ENCODE measurements at places on chromosomes 6 and 20.

GRCh38 chr6:73418081-73418741 lies 23.6 kb downstream of the DDX43 start:
- no peak for DNase-seq

GRCh38 chr20:20019123-20019522 lies 2.0 kb downstream of the NAA20 start:
- no peak for DNase-seq

- DNase-seq = no peak
These were observed 84.5 kb downstream of the SGK1 start for GRCh38 chr6:134233180-134233955.

GRCh38 chr6:169844946-169845345 lies 93.5 kb downstream of the ERMARD start:
- no peak for DNase-seq

DNA sequence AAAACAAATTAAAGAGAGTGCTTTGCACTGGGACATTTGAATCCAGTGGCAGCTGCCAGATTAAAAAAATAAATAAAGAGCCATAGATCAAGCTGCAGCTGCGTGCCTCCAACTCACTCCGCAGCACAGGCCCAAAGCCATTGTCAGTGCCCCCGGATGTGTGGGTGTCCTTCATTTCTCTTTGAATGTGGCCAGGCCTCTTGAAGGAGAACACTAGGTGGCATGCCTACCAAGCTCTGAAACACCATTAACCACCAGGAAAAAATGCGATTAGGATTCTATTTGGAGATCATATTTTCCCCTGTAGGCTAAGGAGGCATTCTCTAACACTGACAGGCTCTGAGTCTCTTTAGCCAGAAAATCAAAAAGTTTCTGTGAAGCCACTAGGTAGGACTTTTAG lies 549.8 kb downstream of the PRKN start:
- DNase-seq = no peak

DNA sequence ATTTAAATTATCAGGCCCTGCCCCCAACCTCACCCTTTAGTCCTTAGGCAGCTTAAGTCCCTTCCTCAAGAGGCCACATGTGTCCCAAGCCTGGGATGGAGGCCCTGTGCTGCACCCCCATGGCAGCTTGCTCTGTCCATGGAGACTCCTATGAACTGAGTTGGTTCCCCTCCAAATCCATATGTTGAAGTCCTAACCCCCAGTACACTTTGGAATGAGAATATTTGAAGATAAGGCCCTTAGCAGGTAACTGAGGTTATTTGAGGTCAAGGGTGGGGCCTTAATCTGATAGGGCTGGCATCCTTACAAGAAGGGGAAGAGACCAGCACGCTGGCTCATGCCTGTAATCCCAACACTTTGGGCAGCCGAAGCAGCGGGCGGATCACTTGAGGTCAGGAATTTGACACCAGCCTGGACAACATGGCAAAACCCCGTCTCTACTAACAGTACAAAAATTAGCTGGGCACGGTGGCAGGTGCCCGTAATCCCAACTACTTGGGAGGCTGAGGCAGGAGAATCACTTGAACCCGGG lies 6.7 kb upstream of the BEND3 start:
- no peak for DNase-seq

DNA sequence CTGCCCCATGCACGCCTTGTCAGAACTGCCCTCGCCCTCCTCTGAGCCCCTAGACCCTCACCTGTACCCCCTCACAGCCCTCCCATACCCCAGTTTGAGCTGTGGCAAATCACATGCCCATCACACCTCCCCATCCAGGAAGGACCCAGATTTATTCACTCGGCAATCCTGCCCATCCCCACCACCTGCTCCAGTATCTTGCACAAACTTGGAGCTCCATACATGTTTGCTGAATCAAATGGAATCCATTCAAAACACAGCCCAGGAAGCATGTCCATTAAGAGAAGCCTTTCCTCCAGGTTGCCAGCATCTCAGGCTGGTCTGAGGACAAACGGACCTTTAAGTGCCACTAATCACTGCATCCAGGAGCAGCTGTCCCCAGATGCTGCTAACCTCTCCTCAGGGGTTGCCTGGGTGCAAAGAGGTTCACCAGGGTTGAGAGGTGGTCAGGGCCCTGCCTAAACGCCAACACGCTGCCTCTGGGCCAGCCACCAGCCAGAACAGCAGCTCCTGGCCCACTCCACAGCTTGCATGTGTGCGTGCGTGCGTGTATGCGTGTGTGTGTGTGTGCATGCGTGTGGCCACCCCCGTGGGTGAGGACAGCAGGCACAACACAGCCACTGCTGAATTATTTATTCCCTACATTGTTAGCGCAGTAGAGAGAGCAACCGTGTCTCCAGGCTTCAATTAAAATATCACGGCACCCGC lies 31.0 kb downstream of the GRM4 start:
- no peak for DNase-seq

DNA sequence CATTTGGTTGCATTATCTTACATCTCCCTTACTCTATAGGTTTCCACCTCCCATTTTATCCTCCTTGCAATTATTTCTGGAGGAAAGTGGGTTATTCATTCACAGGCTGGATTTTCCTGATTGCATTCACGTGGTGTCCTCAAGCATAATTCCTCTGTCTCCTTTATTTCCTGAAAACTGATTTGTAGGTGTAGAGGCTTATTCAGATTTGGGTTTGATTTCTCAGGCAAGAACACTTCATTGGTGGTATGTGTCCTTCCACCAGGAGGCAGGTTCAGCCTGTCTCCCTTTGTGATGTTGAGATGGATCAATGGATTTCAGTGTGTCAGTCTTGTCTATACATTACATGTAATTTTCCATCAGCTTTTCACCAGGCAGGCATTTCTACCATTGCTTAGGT lies 17.3 kb downstream of the DNPH1 start:
- DNase-seq = no peak

- DNase-seq = no peak
These were observed 16.4 kb upstream of the PKIG start for GRCh38 chr20:44566018-44566417.

DNA sequence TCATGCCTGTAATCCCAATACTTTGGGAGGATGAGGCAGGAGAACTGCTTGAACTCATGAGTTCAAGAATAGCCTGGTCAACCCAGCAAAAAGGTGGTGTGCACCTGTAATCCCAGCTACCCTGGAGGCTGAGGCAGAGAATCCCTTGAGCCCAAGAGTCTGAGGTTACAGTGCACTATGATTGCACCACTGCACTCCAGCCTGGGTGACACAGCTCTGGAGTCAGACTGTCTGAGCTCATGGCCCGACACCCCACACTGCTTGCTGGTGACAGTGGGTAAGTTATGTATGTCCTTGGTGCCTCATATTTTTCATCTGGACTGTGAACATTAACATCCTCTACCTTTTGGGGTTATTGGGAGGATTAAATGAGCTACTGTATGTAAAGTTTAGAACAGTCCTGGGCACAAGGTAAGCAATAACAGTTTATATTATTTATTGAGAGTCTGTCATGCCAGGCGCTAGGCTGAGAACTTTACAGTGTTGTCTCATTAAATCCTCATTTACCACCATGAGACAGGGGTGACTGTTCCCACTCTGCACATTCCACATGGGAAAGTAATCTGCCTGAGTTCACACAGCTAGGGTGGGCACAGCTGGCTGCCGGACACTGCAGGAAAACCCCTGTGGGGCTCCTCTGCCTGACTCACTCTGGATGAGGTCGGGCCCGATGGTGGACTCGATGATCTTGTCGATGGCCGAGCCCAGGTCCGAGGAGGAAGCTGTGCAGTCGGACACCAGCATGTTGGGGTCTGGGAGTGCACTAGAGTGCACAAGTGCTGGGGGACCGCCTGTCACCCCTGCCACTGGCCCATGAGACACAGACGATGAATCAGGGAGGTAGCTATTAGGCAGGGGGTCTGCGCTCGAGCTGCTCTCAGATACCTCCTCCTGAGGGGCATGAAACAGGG lies 2.9 kb downstream of the ZNF335 start:
- no peak for DNase-seq

DNA sequence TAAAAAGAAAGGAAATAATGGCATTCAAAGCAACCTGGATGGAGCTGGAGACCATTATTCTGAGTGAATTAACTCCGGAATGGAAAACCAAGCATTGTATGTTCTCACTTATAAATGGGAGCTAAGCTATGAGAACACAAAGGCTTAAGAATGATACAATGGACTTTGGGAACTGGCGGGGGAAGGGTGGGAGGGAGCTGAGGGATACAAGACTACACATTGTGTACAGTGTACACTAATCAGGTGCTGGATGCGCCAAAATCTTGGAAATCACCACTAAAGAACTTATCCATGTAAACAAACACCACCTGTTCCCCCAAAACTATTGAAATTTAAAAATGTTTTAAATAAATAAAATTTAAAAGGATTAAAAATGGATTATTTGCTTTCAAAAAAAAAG lies 4.1 kb upstream of the HLA-E start:
- no peak for DNase-seq

GRCh38 chr6:106082735-106083398 lies 3.3 kb upstream of the PRDM1 start:
- no peak for DNase-seq

GRCh38 chr6:113635222-113635986 lies 221.7 kb upstream of the MARCKS start:
- DNase-seq = no peak

DNA sequence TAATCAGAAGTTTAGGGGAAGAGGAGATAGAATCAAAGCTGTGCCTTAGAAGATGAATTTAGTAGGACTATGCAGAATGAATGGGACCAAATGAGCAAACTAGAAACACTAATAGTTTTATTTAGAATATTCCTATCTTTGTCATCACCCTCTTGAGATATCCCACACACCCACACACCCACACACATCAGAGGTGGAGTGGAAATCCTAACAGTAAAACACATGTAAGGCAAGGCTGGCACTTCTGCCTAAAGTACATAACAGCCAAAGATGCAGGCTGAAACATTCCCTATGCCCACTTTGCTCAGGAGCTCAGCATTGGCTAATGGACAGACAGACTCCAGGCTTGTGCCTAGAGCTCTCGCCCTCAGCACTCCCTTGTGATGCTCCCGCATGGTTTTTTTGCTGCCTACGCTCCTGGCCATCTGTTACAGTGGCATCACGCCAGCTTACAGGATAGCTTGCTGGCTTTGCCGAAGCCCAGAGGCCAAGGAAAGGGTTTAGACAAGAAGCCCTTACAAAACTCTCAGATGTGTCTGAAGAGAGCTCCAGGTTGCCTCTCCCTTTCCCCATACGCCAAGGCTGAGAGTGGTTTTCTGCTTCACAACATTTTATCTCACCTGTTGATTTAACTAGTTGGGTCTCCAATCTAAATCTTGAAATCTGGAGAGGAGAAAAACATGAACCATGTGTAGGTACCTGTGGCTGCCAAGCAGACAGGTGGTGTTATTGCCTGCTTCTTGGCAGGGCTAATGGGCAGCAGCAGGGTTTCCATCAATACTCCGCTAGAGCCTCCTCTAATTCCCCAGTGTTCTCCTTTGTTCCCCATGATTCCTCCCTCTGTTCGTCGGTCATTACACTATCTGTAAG lies 282.6 kb upstream of the ID4 start:
- DNase-seq = no peak

- no peak for DNase-seq
These were observed 78.2 kb upstream of the CST7 start for GRCh38 chr20:24870881-24871280.

DNA sequence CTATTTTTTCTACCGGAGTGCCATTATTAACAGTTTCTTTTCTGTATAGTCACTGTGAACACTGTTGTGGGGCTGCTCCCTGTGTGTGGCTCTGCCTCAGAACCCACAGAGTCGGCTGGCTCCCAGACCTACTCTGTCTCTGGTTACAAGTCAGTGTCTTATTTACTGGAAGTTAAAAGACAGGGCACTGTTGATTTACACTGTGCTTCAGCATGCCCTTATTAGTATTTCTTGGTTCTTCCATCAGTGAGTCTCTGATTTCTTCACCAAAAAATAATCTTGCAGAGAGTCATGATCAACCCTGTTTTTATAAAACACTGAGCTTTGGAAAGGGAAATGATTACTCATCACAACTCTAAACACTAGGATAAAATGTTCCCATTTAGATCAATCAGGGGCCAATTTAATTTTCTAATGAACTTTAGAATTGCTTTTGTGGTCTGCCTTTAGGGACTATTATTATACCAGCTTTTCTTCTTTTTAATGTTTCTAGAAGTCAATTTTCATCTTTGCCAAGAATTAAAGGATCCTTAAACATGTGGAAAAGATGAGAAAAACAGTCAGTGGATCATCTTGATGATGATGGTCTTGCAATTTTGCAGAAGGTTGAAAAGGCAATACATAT lies 92.6 kb downstream of the UTRN start:
- no peak for DNase-seq

- no peak for DNase-seq
These were observed 61.2 kb downstream of the VAPB start for GRCh38 chr20:58450254-58450653.

- DNase-seq = no peak
These were observed 66.4 kb upstream of the PDE10A start for GRCh38 chr6:165729307-165729936.

DNA sequence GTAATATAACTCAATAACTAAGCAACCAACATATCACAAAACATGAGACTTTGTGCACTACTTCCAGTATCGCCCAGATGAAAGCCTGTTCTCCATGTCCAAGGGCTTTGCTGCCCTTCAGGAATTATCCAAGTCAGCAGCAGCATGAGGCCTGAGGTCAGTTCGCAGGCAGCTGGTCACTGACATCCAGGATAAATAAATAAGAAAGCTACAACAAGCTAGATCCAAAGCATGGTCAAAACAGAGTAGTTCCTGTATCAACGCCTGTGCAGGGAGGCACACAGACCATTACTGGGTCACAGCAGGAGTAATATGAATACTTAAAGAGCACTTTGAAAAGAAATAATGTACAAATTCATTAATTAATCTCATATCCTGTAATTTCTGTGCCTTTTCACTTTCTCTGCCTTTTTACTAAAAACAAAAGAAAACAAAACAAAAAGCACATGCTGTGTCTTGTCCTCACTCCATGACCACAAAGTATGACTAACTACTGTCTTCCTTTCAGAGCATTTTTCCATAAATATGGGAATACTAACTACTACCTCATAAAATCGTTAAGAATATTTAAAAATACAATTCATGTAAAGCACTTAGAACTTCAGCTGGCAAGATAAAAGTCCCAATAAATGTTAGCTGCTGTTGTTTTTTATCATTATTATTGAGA lies 374.9 kb upstream of the IRAK1BP1 start:
- DNase-seq = no peak

DNA sequence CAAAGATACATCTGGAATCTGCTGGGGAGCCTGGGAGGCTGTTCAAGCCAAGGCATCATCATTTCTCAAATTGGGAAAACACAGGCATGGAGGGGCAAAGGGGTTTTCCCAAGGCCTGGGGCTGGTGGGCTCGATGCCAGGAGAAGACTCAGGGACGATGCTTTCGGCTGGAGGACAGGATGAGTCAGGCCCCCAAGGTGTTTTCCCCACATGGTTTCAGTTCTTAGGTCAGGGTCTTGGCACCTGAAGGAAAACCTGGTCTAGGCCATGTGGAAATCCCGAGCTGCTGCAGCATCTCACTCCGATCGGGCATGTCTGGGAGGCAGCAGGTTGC lies 348.1 kb downstream of the CDC5L start:
- DNase-seq = no peak

DNA sequence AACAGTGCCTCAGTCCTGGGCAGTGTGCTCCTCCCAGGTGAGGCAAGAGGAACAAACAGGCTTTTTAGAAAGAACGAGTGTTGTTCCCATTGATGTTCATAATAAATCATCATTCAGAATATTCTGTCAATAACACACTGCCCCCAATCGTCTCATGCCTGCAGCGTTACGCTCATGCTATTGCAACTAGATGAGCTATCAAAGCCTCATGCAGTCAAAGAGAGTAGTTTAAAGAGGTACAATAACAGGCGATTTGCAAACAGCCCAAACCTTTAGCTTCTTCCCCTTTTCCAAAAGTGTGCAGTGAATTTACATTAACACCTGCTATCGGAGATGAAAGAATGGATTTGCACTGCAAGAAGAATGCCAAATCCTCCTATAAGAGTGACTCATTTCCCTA lies 1164.7 kb upstream of the MAP3K7 start:
- DNase-seq = no peak
